ENCODE measurements at places on chromosomes 2 and 18. TPM values are rescaled to one million over a fixed set of nuclear protein-coding genes. Genes with fewer than 3 reads are reported as not detected.

CDCA7 gene
- 31.9 TPM for total RNA-seq

MERTK gene
- total RNA-seq: 0.62 TPM

RIT2 gene
- total RNA-seq: 5.1 TPM

POTEJ gene
- not detected for total RNA-seq

L3MBTL4 gene
- total RNA-seq: 2.4 TPM

MYOM1 gene
- total RNA-seq: 0.02 TPM

AFF3 gene
- total RNA-seq: 0.37 TPM

SP140 gene
- not detected for total RNA-seq

XDH gene
- 0.33 TPM for total RNA-seq

CXCR1 gene
- total RNA-seq: not detected

UPP2 gene
- total RNA-seq: not detected

SERPINB3 gene
- not detected for total RNA-seq

GALNT14 gene
- total RNA-seq: 12.9 TPM

RGPD4 gene
- not detected for total RNA-seq

TAF4B gene
- total RNA-seq: 3.0 TPM

C2orf66 gene
- total RNA-seq: not detected

GRHL1 gene
- 0.25 TPM for total RNA-seq

TRIM43 gene
- total RNA-seq: not detected

CNTNAP5 gene
- not detected for total RNA-seq

IL18R1 gene
- 2.8 TPM for total RNA-seq

INPP5D gene
- total RNA-seq: not detected

ALPG gene
- total RNA-seq: not detected

MDH1 gene
- total RNA-seq: 407 TPM

ADGRF3 gene
- total RNA-seq: 0.02 TPM

EPG5 gene
- 5.1 TPM for total RNA-seq

OBSL1 gene
- total RNA-seq: 51.9 TPM

COL4A3 gene
- not detected for total RNA-seq

ALLC gene
- total RNA-seq: not detected

CNNM4 gene
- 3.0 TPM for total RNA-seq

PLB1 gene
- 0.10 TPM for total RNA-seq

HOXD3 gene
- total RNA-seq: 0.70 TPM

NFATC1 gene
- total RNA-seq: 4.3 TPM

PLCL1 gene
- 0.31 TPM for total RNA-seq

CMPK2 gene
- total RNA-seq: 4.8 TPM

ALKAL2 gene
- not detected for total RNA-seq

ARID5A gene
- total RNA-seq: 4.8 TPM

RAB6C gene
- not detected for total RNA-seq

CYS1 gene
- 1.1 TPM for total RNA-seq

BOLL gene
- total RNA-seq: not detected

LTBP1 gene
- 4.8 TPM for total RNA-seq

SKA1 gene
- total RNA-seq: 30.4 TPM

Measured in H4 (cell line).